Stimulated activated CD8-positive, alpha-beta memory T cell treated with anti-CD3 and anti-CD28 coated beads, Interleukin-7, amount 100 ng/mL, for 1 hour (primary cell): ENCODE measurements at places on chromosomes 4 and X.

DNA sequence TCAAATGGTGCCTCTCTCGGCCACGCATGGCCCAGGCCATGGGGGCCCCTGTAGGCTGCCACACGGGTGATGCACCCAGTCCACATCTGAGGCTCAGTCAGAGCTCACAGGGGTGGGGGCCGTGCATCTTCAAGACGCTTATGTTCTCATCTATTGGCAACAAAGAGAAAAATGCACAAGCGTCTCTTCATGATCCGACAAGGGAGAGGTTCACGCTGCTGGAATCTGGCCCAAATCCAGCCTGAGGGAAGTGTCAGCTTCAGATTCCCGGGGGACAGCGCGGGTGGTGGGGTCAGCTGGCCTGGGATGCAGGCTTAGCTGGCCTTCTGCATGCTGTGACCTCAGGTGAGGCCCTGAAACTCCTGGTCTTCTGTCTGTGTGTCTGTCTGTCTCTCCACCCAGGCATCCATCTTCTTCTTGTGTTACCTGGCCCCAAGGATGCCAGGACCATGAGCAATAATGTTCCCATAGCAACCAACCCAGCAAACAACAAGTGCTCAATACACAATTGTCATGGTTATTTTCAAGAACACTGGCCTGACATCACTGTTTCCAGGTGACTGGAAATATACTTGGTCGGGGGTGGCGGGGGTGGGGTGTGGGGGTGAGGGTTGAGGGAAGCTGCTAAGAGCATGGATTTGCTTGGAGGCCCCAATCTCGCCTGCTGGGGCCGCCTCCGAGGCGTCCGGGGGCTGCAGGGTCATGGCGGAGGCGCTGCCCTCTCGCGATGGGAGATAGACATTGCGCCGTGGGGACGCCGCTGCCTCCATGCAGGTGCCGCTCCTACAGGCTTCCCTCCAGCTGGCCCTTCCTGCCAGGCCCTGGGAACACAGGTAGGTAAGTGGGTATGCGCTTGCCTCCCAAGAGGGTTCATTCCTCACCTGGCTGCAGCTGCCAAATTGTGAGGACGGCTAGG, 48.3 kb downstream of the ABLIM2 start:
- no peak for DNase-seq

DNA sequence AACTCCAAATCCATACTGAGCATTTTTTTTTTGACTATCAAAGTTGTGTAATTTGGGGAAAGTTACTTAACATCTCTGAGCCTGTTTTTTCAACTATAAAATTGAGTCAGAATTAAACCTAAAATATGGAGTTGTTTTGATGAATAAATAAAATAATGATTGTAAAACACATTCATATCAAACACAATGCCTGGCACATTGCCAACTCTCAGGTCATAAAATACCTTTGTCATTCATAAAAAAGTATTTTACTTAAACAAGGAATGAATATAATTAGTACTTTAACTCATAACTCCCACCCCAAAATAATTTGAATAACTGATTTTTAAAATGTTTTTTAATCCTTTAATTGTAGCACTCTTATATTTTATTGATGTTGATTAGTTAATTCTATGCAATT, 3.8 kb upstream of the GPR174 start:
- no peak for DNase-seq

DNA sequence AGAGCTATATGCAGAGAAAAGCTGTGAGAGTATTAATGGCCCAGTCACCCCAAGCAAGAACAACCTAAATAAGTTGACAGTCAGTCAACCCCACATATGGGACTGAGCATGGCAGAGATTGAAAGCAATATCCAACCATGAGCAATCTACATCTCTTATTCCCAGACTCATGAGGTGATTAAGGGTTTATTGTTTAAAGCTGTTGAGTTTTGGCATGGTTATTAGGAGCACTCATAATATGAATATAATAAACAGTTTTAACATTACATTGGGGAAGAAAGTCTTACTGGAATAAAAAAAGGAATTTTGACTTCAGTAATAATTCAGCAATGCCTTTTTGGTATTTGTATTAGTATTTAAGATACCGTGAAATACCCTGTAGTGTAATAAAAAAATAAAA, 1627.4 kb downstream of the STIM2 start:
- no peak for DNase-seq

GRCh38 chr4:165502916-165503907, 124.4 kb downstream of the CPE start:
- no peak for DNase-seq

GRCh38 chr4:99394896-99395295, 40.2 kb downstream of the ADH7 start:
- DNase-seq: no peak

GRCh38 chr4:178784491-178784890, 1342.3 kb upstream of the AGA start:
- DNase-seq: no peak

DNA sequence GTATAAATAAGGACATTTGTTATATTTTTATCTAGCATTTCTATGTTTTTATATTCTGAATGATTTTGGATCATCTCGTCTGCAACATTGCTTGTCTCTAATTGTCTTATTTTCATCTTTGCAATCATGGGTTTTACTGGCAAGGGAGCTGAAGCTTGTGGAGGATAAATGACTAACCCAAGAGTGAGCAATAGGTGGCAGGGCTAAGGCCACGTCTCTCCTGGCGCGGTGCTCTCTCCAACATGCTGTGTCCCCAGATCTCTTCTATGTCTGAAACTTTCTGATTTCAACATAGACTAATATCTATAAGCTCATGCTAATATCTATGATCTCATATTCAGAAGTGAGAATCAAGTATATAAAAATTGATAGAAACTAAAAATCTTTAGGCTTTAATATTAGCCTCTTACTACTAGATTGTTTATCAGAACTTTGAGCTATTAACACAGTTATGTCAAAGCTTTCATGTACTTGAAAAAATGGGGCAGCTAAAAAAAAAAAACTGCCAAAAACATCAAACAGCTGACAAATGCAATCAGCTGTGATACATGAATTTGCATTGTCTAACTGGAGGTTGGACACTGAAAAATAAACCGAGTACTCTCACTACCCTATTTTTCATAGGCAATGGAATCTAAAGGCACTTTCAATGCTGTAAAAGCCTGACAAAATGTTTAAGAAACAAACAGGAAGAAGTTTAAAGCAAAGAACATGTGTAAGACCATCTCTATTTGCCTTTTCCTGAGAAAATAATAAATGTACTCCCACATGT, 169.2 kb downstream of the TMA16 start:
- DNase-seq: no peak

DNA sequence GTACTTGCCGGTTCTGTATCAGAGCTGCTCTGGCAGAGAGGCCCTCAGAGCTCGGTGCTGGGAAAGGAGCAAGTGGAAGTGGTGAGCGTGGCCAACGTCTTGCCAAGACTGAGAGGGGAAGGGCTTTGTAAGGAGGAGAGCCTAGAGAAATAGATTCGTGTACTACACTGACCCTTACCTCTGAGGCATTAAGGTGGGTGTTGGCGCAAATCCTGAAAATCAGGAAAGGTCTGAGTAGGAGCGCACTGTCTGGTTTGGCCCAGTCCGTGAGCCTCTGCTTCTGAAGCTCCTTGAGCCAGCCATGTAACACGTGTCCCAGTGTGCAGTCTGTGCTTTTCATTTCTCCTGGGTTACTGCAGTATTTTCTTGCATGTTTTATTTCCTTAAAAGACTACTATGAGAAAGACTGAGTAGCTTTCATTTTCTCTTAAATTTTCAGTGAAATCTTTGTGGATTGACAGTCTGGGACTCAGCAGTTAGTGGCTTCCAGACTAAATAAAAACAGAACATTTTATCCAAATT, 140.5 kb downstream of the SOWAHB start:
- DNase-seq: no peak

DNA sequence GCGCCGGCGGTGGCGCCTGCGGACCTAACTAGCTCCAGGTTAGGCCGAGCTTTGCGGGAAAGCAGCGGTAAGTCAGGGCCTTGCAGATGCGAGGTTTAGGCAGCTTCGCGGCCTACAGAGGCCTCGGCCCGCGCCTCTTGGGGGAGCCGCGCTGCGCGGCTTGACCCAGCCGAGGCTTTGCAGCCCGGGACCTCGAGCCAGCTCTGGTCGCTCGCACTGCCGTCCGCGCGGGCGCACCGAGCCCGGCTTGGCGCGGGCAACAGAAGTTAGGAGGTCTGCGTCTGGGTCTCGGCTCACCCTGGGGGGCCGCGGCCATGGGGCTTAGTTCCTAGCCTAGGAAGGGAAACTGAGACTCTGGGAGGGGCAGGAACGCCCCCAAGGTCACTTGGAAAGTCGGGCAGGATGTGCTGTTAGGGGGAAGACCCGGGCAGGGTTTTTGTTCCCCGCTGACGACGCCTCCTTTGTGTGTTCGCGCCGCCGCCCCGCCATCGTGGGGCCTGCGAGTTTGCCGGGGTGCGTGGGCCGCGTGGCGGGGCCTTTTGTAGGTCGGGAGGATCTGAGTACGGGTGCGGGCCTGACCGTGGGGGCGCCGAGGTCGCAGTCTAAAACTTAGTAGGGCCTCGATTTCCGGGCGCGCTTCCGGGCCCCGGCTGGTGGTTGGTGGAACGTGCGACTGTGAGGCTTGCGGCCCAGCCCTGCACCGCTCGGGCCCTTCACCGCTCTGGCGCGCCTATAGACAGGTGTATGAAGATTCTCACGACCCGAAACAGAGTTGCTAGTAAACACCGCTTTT, 482 bp downstream of the RNF4 start:
- peak; percentile 56 for DNase-seq

DNA sequence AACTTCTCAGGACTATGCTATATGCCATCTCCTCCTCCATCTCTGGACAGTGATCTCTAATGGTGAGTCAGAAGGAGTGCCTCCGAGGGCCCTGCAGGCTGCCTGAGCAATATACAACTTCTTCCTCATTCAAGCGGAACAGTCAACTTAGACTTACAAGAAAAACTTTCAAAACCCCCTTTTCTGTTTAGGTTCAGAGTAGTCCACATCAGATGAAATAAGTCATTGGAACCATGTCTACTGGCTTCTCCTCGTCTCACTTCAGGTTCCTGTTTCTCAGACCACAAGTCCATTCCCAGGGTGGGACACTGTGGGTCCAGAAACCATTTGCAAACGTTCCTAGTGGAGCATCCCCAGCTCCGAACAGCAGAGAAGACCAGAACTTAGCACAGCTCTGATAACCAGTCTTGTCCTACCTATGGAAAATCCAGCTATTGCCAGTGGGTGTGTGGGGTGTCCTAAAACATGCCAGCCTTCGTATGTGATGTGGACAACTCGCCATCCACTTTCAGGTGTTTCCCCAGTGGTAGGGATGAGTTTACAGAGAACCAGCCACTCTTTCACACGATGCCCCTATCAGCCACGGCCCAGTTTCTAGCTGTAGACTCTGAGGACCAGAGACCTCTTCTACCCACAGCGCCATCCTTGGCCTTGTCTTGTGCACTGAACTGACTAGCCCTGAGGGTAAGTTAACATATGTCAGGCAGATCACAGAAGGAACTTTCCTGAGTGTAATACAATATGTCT, 32.7 kb upstream of the NKRF start:
- DNase-seq: no peak

DNA sequence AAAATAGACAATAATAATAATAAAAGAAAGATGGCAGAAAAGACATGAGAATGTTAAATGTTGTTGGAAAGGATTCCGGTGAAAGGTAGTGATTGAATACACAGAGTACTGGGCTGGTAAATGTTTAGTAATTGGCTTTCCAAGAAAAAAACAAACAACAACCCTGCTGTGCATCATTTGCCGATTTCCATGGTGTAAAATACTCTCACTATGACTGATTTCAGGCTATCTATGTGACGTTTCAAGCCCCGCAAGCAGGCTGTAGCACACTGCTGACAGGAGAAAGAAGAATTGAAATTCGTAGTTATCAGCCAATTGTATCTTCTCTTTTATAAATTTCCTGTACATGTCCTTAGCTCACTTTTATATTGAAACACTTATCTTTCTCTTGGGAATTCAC, 13.6 kb upstream of the SEPTIN6 start:
- DNase-seq: no peak

- DNase-seq: no peak
Measured at GRCh38 chrX:55240788-55241340, 20.7 kb downstream of the PAGE5 start.

- no peak for DNase-seq
Measured at GRCh38 chr4:125985856-125986255, 671.1 kb downstream of the FAT4 start.
